GM23338 (cell line): ENCODE measurements at places on chromosomes 11 and 22.

DNA sequence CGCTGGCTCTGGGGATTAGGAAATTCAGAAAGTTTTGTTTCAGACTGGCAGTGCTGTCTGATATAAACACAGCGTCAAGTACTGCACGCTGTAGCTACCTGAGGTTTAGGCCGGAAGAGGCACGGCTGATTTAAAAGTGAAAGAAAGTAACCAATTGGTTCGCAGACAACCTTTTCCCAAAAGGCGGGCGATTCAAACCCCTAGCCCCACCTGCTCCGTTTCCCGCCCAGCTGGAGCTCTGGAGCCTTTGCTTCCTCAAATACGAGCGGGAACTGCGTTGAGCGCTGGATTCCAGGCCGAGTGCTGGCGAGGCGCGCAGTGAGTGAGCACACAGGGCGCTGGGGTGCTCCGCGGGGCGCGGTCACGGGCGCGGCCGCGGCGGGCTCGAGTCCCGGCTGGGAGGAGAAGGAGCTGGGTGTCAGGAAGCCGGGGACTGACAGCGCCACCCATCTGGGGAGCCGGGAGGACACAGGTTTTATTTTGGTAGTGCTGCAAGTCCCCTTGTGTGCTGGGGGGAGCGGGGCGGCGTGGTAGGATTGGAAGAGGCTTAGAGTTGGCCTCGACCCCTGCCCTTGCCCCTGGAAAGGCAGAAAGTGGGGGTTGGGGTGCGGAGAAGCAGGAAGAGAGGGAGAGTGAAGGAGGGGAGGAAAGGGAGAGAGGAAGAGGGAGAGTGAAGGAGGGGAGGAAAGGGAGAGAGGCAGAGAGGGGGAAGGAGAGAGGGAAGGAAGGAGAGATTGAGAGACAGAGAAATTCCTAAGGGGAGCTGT is 2.1 kb downstream of the FAM111A start:
- peak; percentile 98 for DNase-seq

- DNase-seq, result no peak
Measured at GRCh38 chr11:94447149-94447548, 45.9 kb upstream of the GPR83 start.

DNA sequence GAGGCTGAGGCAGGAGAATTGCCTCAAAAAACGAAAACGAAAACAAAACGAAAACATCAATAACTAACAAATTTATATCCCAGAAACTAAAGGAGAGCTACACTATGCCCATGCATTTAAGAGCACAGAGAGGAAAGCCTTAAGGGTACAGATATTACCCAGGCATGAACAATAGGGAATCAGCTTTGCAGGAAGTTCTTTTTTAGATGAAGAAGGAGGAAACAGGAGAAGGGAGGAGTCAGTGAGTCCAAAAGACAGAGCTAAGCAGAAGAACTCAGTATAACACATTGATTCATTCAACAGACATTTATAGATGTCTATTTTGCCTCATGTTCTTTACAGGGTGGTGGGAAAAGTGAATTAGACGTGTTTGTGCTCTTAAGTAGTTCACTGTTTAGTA is 8.3 kb downstream of the MRPL17 start:
- no peak for DNase-seq

GRCh38 chr11:856397-856796 is 13.7 kb downstream of the TSPAN4 start:
- DNase-seq, result no peak
